ENCODE measurements at places on chromosomes 6 and 20.

DNA sequence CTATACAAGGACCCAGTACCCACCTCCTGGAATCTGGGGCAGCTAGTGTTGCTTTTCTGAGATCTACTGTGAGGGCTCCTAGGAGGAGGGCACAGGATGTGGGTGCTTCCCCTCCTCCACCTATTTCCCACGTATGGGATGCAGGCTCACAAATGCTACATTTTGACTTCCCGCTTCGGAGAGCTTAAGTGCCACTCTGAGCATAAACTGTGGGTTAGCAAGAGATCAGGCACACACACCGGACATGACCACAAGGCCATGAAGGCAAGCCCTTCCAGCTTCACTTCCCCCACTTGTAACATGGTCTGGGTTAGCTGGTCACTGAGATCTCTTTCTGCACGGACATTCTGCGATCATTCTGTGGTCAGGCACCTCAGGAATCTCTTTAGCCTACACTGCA is 15.7 kb upstream of the TGM3 start:
- DNase-seq, result no peak

DNA sequence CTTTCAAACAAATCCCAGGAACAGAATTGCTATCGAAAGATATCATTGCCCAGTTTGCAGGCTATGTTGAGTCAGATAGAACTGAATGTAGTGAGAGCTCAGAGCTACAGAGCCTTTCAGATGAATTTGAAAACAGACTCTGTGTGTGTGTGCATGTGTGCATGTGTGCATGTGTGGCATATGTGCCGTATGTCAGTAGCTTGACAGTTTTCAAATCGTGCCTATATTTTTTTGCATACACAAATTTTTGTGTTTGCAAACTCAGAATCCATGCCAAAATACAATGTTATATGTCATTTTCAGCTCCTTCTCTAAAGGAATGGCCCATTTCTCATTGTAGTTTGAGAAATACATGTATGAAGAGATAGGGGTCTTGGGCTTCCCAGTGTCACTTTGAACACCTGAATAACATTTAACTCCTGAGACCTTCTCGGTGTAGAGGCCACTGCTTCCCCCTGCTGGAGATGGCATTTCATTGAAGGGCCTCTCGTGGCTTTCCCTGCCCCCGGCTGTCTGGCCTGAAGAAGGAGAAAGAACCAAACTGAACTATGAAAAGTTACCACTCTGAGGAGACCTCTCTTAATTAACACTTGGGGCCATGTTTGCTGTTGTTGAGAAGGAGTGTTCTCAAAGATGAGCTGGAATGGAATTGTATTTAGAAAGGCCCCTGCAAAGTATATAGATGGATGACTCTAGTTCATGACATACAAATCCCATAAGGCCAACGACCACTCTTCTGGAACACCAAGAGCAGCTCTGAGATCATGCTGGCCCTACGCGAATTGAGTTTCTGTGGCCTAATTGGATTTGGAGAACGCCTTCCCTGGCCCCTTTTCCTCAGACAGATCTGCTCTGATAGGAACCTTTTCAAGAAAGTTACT is 58.7 kb downstream of the VAPB start:
- peak; percentile 69 for DNase-seq

DNA sequence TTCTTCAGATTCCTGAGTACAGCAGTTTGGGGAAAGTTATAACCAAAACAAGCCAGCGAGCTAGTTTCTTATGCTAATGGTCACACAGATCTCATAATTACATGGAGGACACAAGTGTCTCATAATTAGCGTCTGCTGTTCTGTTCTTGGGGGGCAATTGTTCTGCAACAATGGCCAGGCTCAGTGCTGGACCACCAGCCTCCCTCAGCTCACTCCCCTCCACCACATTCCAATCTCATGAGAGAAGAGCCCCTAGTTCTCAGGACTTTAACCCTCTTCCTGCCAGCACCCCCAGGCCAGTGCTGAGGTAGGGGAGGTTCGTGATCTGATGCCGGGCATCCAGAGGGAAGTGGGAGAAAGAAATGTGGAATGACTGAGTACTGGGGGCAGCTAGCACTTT is 20.2 kb upstream of the TOX2 start:
- DNase-seq, result no peak

GRCh38 chr6:84093441-84094435 is 60.2 kb downstream of the MRAP2 start:
- no peak for DNase-seq

- DNase-seq, result no peak
Measured at GRCh38 chr6:130574146-130574545, 208.3 kb downstream of the TMEM200A start.

- DNase-seq, result no peak
Measured at GRCh38 chr20:51100617-51101016, 77.7 kb upstream of the KCNG1 start.

DNA sequence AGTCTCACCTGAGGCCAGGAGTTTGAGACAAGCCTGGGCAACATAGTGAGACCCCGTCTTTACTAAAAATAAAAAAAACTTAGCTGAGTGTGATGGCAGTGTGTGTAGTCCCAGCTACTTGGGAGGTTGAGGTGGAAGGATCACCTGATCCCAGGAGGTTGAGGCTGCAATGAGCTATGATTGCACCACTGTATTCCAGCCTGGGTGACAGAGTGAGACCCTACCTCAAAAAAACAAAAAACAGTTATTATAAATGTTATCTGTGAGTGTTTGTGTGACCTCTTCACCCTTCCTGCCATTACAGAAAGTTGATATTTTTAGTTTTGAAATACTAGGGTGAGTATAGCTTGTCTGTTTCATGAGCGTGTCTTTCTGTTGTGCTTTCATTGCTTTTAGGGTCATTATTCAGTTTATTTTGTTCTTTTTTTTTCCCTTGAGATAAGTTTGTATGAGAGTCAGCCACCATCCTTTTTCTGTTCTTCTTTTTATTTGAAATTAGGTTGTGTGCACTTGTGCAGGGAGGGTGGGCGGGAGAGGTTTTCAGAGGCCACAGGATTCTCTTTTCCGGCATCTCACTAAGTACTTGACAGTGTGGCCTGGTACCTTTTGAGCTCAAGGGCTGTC is 26.2 kb downstream of the CDYL start:
- DNase-seq, result no peak

DNA sequence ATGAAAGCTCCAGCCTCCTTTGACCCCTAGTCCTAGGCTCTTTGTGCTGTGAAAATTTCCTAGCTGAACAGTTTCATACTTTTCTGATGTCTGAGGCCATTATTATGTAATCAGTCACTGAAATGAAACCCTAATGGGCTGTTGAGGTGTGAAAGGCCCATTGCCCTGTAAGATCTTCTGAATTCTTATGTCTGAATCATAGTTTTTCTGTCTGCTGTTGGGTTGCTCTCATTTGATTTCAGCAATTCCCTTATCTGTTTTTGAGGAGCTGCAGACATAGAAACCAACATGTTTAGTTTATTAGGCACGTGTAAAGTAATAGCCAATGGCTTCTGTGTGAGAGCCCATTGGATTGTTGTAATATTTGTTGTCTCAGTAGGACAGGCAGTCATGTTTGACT is 118.1 kb downstream of the EYA4 start:
- no peak for DNase-seq

GRCh38 chr20:32988008-32988407 is 16.2 kb downstream of the SUN5 start:
- no peak for DNase-seq

GRCh38 chr6:108710551-108710950 is 137.7 kb upstream of the ARMC2 start:
- no peak for DNase-seq

DNA sequence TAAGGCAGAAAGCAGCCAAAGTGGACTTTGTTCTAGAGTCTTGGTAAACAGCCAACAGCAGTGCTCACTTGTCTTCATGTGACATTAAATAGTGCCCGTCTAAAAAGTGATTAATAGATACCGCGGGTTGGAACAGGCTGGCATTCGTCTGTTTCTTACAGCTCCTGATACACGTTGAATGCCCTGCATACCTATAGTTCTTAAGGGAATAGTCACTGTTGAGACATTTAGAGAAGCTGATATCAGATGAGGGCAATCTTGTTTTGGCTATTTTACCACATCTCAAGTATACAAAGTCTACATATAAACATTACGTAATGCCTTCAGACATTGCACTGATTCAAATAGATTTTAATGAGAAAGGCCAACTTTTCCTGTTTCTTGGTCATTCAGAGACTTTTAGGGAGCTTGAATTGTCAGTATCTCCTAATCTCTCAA is 374.9 kb upstream of the FLRT3 start:
- DNase-seq, result no peak

DNA sequence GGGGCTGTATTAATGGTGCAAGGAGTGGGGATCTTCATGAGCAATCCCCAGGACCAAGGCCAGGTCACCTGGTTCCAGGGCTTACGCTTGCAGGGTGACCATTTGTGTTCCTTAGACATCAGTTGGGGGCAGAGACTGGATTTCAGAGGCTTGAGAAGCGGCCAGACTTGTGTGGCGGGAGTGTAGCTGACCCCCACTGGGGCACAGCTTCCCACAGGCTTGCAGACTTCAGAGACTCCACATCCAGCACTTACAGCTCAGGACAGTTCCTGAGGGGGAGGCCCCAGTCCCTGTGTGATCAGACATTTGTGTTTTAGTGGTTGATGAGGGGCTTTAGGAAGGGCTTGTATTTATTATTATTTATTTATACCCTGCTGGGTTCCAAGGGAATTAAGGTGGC is 15.3 kb downstream of the TJAP1 start:
- DNase-seq, result no peak

- DNase-seq, result no peak
Measured at GRCh38 chr6:73690056-73690455, 5.9 kb upstream of the CD109 start.

- no peak for DNase-seq
Measured at GRCh38 chr6:14614631-14615030, 497.1 kb downstream of the CD83 start.

GRCh38 chr6:1679688-1680068 is 70.0 kb downstream of the FOXC1 start:
- DNase-seq, result no peak

- no peak for DNase-seq
Measured at GRCh38 chr20:10666221-10667076, 7.3 kb downstream of the JAG1 start.

- DNase-seq, result no peak
Measured at GRCh38 chr6:28675600-28675999, 149.9 kb downstream of the GPX5 start.

GRCh38 chr6:103797738-103798137 is 1062.0 kb downstream of the HACE1 start:
- no peak for DNase-seq

- peak; percentile 37 for DNase-seq
Measured at GRCh38 chr6:44219815-44220784, 3.3 kb upstream of the SLC29A1 start.

DNA sequence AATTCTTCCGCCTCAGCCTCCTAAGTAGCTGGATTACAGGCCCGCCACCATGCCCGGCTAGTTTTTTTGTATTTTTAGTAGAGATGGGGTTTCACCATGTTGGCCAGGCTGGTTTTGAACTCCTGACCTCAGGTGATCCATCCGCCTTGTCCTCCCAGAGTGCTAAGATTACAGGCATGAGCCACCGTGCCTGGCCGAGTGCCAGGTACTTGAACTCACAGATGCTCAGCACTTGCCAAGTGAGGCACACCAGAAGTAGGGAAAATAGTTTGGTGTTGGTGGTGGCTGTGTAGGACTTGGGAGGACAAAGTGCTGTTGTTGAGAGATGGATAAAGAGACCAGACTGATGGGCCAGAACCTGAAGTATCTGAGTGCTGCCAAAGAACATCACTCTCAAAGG is 40.0 kb upstream of the MBOAT1 start:
- DNase-seq, result no peak

DNA sequence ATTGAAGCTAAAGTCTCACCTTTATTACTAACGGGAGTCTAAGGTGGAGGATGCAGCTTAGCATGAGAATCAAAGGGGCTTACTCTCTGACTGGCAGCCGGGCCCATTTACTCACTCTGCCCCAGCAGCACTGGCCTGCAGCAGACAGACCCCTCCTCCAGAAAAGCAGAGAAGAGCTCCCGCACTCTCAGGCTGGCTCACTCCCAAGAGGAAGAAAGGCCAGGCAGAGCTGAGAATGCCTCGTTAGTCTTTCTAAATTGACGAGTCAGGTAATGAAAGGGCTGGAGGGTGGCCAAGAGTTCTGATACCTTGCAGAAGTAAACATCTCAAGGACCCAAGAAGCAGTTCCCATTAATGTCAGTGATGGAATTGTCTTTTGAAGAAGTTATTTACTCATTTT is 44.5 kb upstream of the IL20RA start:
- DNase-seq, result no peak

GRCh38 chr6:17103715-17104114 is 1.9 kb downstream of the STMND1 start:
- no peak for DNase-seq

GRCh38 chr6:14704383-14705271 is 541.2 kb upstream of the JARID2 start:
- DNase-seq, result no peak

- no peak for DNase-seq
Measured at GRCh38 chr6:27565839-27566779, 93.2 kb upstream of the ZNF184 start.

DNA sequence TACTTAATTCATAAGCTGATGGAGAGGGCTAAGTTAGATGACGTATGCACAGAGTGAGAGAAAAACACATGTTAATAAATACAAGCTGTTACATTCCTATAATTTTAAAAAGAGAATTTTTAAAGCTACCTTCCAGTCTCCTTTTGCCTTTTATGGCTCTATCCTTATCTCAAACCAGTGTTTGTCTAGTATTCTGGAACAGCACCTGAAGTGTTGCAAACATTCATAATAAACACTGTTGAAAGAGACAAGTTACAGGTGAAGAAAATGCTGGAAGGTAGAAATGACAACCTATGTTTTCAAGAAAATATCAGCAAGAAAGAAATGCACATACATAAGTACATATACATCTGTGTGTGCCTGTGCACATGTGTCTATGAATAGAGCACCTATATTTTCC is 409.1 kb downstream of the PKHD1 start:
- no peak for DNase-seq

- no peak for DNase-seq
Measured at GRCh38 chr20:53215166-53215565, 243.0 kb downstream of the TSHZ2 start.

GRCh38 chr20:2596673-2597279 is 55.7 kb upstream of the NOP56 start:
- no peak for DNase-seq

GRCh38 chr6:4085332-4085700 is 6.4 kb upstream of the FAM217A start:
- no peak for DNase-seq

Data from HuH-7.5 (cell line).